ENCODE measurements at places on chromosomes 12 and 14.

DNA sequence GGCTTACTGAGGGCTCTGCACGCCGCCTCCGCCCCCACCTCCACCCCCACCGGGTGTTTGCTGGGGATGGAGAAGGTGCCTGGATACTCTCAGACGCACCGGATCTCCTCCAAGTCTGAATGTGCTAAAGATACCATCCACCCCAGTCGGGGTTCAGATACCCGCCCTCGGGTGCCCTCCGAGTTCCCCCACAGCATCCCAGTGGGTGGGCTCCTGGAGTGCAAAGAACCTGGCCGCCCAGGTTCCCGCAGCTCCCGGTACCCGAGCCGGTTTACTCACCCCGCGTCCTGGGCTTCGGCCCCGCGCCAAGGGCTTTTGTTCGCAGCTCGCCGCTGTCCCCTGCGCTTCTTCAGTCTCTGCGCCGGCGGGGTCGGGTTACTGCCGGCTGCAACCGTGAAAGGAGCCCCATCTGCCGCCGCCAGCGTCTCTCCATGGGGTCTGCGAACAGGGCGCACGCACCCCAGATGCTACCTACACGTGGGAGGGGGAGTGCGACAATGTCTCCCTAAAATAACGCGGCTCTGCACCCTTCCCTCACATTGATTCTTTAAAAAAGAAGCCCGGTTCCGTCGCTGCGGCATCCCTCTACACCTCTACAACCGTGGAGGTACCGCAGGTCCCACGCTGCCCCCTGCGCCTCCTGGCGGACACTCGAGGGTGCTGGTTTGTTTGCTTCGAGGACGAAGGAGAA is at the start of gene CCDC177:
CCDC177 (minus strand) TSS at position 609 of the 691 bp plus-strand sequence. CDS start 1,249 bp downstream, outside the sequence.
- DNase-seq = peak; percentile 71

- DNase-seq = no peak
Observed at GRCh38 chr12:8870586-8870985, 43.7 kb upstream of the PHC1 start.

- DNase-seq = no peak
Observed at GRCh38 chr14:93969082-93969828, 7.1 kb downstream of the ASB2 start.

- DNase-seq = no peak
Observed at GRCh38 chr14:97271451-97271960, 474.3 kb downstream of the VRK1 start.

GRCh38 chr14:69259527-69260189 is at the start of gene GALNT16:
TSS of gene GALNT16 (plus strand) at chr14:69260158. CDS start at chr14:69260291, 133 bp downstream.
- DNase-seq = no peak

DNA sequence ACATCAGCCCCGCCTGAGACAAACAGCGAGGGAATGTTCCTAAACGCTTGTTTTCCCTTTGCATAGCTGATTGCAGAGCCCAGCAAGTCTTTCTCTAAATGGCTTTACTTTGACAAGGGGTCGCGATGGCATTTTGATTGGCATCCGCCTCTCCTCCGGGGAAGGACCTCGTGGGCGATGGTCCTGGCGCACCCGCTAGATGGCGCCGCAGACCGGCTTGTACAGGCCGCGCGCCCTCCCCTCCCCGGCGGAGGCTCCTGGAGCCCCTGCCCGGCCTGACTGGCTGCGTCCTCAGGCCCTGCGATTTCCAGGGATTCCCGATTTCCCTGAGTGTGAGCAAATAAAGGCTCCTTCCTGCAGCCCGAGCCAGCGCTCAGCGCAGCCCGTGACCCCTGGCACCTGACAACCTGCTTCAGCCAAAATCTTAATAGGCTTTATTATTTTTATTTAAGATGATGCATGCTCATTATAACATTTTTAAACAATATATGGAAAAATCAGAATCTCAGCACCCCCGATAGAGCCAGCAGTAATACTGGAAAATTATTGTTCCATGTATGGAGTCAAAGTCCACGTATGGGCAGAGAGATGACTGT is 468.3 kb downstream of the AACS start:
- DNase-seq = no peak

DNA sequence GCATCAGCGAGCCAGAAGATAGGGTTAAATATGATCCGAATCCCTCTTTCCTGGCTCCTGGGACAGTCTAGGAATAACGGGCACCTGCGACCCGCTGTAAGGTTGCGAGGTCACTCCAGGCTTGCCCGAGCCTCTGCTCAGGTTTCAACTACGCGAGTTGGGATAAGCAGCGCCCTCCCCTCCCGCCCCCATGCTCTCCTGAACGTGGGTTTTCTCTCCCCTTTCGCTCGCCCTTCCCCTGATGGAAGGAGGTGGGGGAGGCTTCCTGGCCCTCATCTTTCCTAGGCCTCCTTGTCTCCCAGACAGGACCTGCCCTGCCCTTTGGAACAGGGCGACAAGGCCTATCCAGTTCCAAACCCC is 753 bp upstream of the ATP5MC2 start:
- no peak for DNase-seq

- DNase-seq = no peak
Observed at GRCh38 chr12:132356691-132357622, 27.6 kb upstream of the GALNT9 start.

- no peak for DNase-seq
Observed at GRCh38 chr12:82858534-82858917, 171.8 kb downstream of the TMTC2 start.

DNA sequence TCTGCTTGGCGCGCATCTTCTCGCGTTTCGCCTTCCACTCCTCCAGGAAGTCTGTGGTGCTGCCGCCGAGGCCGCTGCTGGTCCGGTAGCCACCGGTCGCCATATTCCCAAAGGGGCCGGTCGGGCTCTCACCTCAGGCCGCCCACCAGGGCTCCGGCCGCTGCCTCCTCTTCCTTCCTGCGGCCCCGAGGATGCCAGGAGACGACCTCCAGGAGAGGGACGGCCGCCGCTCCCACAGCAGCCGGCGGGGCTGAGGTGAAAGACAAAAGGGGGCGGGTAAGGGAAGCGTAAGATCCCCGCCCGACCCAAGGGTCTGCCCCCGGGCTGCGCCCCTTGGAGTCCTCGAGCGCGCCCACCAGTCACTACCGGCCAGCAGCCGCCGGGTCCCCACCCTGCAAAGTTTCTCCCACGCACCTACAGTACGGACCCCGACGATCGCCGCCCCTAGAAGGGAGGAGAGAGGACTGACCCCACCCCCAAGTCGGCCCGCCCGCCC is 574 bp downstream of the PAWR start:
- no peak for DNase-seq

GRCh38 chr12:78229591-78230101 is 399.0 kb downstream of the NAV3 start:
- DNase-seq = no peak

- DNase-seq = no peak
Observed at GRCh38 chr14:106842687-106843086, 1316.3 kb downstream of the TMEM121 start.

DNA sequence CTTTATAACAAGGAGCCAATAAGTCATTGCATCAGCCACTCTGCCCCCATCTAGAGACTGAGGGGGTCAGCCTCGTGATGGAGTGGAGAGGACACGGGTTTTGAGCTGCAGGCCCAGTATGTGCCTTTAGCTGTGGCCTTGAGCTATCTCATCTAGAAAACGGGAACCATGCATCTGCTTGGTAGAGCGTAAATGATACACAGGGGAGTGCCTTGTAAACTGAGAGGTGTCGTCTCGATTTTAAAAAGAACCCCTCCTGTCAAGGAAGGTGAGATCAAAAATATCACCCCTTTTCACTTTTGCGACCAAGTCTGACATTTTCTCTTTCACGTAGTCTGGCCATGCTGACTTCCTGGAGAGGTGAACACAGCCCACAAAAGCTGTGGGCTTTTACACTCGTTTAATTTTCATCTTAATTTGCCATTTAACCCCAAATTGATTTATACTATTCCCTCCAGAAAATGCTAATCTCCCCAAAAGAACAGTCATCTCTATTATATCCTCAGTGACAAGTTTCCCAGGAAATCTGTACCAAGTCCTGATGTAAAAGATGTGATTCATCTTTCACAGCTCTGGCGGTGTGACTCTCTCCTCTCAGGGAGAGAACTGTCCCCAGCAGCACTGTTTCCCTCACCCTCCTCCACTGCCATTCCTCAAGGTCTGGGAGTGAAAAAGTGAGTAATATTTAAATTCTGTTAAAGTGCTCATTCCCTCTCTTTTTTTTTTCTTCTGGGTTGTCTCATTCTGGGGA is 30.6 kb downstream of the VCPKMT start:
- peak; percentile 42 for DNase-seq

DNA sequence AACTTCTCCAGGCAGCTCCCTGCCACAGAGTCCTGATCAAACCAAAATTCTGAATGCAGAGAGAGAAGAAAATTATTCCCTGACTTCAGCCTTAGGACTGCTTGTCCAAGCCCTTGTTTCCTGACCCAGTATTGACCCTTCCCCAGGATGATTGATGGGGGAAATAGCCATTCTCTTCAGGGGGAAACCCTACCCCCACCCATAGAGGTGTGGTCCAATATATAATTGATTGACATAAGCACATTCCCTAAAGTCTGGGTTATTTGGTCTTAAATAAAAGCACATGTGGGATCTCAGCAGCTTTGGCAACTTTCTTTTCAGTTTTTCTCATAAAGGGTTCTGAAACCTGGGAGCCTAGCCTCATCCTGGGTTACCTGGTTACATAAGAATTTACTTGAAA is 201.2 kb upstream of the DDHD1 start:
- no peak for DNase-seq

DNA sequence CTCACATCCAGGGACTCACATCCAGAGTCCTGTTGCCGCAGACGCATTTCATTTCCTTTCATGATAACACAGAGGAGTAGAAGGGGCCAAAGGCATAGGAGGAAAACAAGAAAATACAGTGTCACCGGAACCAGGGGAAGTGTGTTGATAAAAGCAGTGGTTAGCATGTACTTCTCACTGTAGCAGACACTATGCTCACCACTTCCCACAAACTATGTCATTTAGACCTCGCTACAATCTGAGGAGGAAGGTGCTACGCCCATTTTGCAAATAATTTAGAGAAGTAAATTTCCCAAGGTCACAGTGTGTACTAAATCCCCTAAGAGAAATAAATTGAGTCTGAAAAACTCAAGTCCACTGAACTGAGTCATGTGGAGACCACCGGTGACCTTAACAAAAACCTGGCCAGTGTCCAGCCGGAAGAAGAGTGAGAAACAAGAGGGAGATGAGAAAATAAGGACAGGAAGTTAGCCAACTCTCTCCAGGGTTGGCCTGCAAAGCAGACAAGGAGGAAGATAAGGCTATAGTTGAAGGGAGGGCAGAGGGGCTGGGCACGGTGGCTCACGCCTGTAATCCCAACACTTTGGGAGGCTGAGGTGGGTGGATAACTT is 25.8 kb upstream of the TMCC3 start:
- peak; percentile 36 for DNase-seq

GRCh38 chr12:19988459-19988873 is 379.9 kb upstream of the PDE3A start:
- DNase-seq = no peak

- DNase-seq = peak; percentile 61
Observed at GRCh38 chr12:92034858-92035401, 110.7 kb downstream of the BTG1 start.

GRCh38 chr12:124737040-124737419 is 126.6 kb downstream of the SCARB1 start:
- DNase-seq = no peak

DNA sequence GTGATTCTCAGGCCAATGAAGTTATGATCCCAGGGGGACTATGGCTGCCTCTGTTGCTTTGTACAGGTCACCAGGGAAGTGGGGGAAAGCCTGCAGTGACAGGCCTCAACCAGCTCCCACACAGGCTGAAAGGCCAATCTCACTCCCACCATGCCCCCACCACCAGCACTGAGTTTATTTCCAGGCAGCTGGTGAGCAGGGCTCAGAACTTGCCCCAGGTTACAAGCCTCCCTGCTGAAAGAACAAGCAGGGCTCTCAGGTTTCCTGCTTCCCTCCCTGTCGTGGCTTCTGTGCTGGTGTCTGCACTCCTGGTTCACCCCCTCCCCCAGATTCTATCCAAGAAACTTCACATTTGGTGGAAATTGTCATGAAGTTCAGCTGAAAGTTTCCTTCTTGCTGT is 260.3 kb downstream of the CCDC59 start:
- DNase-seq = no peak

DNA sequence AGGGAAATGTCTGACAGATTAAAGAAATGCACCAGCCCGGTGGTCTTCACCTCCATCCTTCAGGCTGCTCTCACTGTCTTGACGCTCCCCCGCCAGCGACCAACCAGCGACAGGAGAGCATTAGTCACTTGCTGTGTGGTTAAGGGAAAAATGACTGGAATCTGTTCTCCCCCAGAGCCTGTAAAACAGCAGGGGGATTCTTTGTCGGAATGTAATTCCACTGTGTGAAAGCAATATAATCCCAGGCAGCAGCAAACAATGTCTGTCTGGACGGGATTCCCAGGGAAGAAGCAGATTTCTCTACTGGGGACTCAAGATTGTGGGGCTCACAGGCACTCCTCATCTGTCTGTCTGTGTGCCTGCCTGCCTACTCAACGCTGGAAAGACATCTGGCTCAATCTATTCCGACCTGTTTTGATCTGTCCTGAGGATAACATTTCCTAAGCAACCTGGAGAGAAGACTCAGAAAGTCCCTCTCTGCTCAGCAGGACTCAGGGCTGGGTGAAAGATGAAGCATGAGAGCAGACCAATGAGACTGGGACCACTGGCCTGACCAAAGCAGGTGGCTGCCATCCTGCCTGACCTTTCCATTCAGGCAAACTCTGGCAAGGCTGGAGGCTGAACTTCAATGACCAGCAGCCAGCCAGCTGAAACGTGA is 54.6 kb downstream of the NUAK1 start:
- DNase-seq = no peak

DNA sequence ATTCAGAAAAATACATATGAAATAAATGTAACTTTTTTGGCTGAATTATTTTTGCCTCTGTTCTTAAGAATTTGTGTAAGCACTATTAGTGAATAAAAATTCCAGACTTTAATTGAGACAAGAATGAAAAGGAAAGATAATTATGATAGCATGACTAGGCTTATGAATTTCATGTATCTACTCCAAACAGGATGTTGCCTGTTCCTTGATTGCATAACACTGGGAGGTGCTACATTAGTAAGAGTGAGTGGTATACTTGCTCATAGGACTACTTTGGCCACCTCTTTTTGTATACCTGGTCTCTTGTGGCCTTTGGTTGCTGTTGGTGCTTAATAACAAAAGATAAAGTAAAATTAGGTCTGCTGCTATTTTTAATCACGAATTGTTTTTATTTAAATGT is 112.8 kb downstream of the NAV3 start:
- DNase-seq = no peak

DNA sequence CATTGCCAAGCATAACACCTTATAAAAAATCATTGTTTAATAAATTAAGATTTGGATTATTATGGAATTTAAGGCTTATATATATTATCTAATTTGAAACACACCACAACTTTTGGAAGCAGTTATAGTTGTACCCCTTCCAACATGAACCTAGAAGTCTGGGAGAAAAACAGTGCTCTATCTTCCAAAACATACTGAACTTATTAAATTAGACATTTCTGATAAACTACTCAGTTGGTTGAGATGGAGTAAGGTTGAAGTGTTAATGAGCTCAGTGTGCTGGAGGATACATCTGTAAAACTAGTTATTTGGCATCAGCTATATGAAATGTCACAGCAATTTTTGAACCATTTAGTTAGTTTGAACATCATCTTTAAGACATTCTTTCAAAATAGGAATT is 227.4 kb downstream of the ALX1 start:
- no peak for DNase-seq

Measured in CD4-positive, alpha-beta T cell treated with Interleukin-2 at 100 ng/mL for 4 hours (primary cell).